ENCODE measurements at places on chromosomes 7 and 10.

DNA sequence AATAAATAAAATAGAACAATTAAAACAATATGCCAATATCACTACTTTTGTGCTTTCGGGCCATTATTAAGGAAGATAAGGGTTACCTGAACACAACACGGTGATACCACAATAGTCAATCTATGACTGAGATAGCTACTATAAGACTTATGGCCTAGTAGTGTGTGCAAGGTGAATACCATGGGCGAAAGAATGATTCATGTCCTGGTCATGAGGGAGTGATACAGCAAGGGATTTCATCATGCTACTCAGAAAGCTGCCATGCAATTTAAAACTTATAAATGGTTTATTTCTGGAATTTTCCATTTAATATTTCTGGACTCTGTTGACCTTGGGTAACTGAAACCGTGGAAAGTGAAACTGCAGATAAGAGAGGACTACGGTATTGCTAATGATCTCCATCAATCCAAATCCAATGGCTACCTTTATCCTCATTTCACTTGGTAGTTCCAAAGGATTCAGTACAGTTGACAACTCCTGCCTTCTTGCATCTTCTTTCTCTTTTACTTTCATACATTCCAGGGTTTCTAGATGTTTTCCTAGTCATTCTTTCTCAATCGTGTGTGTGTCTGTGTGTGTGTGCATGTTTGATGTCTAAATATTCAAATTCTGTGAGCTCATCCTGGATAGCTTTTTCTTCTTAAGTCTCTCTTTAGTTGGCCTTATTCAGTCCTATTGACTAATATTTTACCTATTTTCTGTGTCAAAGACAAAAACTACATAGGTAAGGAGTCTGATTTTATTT lies 100.5 kb upstream of the MAGI2 start:
- no peak for DNase-seq

DNA sequence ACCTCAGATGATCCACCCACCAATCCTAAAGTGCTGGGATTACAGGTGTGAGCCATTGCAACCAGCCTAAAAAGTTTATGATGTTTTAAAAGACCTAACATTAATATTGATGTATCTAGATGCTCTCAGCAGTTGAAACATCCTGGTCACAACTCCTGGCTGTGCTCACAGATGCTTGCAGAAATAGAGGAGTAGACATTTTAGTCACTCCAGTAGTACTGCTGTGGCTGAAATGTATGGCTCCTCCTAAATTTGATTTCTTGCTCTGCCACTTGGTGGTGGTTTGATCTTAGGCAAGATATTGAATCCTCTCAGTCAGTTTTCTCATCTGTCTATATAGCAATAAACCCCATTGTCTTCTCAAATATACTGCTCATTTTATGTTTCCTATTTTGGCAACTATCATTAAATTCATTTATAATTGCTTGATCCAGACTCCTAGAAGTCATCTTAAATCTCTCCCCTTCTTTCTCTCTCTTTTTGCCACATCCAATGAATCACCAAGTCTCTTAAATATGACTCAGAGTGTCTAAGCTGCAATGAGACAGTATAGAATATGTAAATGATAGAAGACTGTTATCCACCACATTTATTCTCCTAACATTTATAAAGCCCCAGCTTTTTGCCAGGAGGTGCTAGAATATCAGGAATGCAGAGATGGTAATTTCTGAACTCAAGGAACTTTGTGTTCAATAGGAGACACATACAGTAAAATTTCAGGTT lies 78.1 kb upstream of the NRBF2 start:
- no peak for DNase-seq

DNA sequence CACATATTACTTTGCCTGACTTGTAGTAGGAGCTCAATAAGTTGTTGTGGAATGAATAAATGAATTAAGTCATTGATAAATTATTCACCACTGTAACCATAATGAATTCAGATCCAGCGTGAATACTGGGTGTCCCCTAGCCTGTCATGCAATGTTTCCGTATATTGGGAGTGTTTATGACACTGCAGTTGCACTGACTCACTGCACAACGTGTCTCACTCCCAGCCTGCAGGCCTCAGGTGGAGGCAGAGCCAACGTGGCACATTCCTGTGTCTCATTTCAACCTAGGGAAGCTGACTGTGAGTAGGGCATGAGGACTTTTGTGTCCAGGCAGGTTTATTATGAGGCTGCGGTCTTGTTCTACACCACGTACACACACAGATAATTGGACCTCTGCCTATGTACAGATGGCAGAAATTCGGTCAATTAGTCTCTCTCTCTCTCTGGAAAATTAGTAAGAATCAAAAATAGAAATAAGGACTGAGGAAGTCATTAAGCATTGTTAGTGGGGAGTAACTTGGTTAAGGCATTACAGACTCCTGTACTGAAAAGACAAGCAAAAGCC lies 299.1 kb upstream of the IGFBP3 start:
- no peak for DNase-seq

DNA sequence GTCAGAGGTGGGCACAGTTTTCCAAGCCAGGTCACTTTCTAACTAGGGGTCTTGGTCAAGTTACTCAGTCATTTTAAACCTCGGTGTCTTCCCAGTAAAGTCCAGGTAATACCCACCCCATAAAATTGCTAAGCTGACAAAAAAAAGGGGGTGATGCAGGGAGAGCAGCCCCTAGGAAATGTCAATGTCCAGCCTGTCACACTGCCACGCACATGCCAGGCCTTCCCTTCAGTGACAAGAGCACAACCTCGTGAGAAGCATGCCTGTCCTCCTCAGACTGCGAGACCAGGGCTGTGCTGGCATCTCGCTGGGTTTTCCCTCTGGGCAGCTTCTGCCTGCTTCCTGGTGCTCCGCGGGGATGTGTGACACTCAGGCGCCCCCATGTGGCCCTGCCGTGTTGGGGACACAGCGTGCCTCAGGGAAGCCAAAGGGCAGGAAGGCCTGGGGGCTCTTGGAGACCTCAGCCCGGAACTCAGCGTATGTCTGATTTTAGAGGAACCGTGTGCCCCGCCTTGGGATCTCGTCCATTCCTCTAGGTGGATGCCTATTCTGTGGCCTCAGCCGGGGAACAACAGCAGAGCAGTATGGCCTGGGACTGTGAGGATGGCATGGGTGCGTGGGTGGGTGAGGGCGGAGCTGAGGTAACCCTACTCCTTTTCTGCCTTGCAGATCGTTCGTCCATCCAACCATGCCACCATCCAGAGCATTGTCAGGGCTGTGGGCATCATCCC lies 10.2 kb upstream of the GDF2 start:
- DNase-seq, result peak; percentile 90

DNA sequence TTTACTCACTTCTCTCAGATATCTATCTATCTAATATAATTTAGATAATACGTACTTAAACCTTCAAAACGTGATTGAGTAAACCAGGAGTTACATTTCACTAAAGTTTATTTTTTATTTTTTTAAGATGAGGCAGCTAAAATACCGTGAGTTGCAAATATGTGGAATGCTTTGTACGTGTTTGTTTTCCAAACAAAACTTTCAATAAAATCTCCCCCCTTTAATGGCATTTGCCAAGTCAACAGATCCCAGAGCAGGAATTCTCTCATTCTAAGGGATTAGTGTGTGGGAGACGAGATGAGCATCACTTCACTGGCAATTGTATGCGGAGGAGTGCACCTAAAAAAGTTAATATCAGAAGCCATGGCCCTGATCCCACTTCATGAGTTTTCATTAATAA lies 53.7 kb upstream of the MAGI2 start:
- DNase-seq, result no peak

DNA sequence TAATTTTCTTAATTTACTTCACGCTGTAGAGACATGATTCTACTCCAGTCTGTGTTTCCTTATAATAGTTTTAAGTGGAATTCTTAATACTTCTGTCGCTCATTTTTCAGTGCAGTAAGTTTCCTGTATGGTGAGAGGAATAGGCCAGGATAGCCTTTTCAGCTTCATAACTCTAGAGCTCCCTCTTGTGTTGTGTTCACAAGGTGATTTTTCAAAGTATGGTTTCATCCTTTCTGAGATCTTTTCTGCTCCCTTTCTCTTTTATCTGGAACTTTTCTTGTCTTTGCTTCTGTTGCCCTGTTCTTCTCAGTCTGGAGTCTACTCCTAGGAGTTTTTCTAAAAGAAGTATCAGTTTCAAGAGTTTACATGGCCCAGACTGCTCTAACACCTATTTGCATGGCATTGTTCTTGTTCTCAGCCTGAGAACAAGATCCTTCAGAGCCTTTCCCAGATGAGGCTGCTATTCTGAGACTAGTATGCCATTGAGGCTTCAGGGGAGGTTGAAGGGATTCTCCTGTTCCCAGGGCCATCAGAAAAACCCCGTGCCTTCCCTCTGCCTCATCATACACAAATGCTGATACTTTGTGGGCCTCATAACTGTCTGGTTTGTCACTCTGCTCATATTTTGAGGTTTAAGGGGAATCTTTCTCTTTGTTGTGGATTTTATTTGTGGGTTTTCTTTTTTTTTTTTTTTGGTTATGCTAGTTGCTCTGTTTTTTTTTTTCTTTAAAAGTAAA lies 21.8 kb downstream of the NET1 start:
- DNase-seq, result no peak

DNA sequence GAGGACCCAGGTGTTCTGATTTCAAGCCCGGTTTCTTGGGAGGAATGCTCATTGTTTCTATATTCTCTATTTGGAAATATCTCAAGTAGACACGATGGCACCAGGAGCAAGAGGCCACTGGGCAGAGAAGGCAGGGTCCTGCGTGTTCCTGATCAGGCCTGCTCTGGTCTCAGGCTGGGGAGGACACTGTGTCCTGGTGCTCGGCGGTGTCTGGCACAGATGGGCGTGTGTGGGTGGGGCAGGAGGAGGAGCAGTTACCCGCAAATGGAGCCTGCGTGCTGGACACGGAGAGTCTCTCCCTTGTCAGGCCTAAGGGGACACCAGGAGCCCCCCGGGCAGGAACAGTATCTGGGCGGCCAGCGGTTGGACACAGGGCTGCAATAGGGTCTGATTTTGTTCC lies 25.9 kb upstream of the GOLGA7B start:
- DNase-seq, result no peak

DNA sequence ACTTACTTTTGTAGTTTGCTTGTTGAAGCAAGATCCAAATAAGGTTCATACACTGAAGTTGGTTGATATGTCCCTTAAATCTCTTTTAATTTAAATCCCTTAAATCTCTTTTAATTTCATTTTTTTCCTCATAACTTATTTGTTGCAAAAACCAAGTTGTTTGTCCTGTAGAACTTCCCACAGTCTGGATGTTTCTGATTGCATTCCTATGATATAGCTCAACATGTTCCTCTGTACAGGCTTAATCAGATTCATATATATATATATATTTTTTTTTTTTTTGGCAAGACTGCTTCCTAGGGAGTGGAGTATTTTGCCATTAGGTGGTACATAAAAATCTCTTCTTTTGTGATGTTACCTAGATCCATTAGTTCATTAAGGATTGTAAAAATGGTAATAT lies 174.9 kb upstream of the MKLN1 start:
- DNase-seq, result no peak

DNA sequence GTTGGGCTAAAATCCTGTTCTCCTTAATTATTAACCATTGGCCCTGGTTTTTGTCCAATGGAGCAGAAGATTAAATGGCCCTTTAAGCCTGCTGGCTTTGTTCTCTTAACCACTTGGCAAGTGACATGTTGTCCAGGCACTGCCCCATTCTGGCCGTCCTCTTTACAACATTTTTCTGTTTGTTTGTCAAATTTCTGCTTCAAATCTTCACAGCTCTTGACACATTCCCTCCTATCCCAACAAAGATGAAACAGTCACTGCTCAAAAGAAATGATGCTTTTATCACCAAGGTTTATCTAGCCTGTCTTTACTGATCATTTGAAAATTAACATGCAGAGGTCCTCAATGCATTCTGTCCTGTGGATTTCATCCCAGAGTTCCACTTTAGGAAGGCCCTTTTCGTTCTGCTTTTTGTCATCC lies 700.4 kb downstream of the KCNMA1 start:
- DNase-seq, result no peak
